ENCODE measurements at places on chromosomes 1 and 21.

GRCh38 chr1:6396998-6397397, 3.4 kb upstream of the ACOT7 start:
- DNase-seq = no peak

- peak; percentile 23 for DNase-seq
Observed at GRCh38 chr1:204065174-204065985, 7.5 kb upstream of the SOX13 start.

DNA sequence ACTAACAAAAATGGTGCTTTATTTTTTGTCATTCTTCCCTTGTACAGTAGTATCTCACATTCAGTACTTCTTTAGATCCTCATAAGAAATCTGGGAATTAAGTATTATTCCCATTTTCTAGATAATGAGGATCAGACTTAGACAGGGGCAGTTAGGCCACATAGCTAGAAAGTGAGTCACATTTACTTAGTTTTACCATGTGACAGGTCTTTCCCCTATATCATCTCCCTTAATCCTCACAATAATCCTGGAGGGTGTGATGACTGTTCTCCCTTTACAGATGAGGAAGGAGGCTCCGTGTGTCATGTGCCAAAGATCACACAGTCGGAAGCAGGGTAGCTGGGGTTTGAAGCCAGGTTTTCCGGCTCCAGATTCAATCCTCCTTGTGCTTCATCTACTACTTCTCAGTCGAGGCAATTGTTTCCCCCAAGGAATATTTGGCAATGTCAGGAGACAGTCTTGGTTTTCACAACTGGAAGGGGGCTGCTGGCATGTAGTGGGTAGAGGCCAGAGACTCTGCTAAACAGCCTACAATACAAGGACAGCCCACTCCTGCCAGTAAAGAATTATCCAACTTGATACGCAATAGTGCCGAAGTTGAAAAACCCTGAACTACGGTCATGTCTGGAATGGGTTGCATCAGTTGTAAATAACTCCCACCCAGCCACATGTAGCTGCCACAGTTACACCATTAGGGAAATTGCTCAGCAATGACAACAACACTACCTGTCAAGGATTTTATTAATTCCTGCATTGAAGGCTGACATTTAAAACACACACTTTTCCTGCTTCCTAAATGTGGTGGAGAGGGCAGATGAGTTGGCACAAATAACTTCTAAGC, 54.5 kb downstream of the C8B start:
- no peak for DNase-seq

- no peak for DNase-seq
Observed at GRCh38 chr1:94940738-94941137, 13.8 kb upstream of the CNN3 start.
